GM23338 (cell line): ENCODE measurements at places on chromosomes 1 and 21.

GRCh38 chr1:29249170-29249691, 12.9 kb downstream of the PTPRU start:
- peak; percentile 97 for DNase-seq

DNA sequence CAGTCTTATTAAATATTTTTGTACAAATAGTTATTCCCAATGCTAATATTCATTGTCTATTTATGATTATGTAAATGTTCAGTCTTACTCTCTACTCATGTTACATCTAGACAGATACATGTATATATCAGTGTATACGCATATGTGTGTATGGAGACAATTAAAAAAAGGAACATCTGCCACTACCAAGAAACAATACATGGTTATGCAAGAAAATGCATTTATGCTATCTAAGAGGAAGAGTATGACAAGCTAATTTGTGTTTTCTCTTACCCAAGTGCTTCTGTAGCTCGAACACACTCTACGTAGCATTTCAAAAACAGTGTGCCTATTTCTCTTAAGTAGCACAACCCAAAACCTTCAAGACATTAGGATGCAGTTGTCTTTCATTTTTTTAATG, 6.1 kb upstream of the RLF start:
- DNase-seq, result no peak

- DNase-seq, result no peak
Measured at GRCh38 chr1:110916669-110917306, 43.8 kb downstream of the CD53 start.

GRCh38 chr1:180728472-180729106, 96.8 kb downstream of the XPR1 start:
- no peak for DNase-seq

DNA sequence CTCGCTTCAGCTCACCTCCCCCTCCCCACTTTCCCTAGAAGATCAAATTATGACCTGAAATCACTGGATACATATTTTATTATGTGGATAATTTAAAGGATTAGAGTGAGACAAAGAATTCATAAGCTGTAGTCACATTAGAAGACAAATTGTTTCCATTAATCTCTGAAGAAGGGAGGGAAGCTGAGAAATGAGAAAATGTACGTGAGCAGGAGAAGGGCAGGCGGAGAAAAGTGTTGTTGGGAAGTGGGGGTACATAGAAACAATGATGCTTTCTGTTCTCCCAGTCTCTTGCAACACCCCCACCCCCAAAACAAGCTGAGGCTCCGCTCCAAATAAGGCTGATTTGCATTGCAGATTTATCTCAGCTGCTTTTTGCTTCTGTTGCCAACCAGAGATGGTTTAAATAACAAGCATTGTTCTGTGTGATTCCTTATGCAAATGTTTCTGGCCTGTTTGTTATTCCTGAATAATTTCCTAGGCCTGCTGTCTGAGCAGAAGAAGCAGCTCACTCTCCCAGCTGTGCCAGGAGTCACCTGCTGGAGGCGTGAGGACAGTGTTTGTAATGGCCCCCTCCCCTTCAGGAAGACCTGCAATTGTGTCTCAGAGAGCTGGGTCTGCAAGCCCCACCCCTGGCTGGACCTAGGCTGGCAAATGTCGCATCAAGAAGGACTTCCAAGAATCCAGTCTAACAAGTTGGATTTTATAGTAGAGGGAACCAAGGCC, 121.8 kb upstream of the TNR start:
- peak; percentile 91 for DNase-seq

DNA sequence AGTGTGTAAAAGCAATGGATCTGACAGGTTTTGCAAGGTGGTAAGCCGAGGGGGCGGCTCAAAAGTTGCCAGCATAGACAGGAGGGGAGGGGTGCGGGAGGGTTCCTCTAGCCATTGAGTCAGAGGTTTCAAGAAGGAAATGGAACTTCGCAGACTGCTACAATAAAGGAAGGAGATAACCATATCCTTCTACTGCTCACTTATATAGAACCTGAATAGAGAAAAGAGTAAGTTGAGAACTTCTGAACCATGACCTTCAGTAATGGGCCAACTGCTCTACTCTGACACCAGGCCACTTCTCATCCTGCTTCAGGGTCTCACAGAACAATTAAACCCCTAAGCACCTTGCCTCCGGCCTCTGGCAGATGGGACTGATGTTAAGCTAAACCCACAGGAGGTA, 26.3 kb upstream of the BCAR3 start:
- no peak for DNase-seq

DNA sequence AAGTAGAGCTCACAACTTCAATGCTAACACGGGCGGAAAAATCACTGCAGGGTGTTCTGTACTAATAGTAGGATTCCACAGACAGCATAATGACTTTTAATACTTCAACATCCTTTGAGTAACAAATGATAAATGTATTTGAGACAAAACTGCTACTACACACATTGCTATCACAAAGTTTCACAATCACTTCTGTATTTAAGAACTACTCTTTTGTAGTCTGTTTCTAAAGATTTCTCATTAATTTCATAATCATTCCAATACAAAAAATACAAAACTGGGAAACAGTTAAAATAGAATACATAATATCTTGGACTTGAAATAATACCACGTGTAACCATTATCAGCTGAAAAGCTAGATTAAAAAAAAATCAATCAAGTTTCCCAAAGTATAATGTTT, 2.7 kb downstream of the HMGN1 start:
- DNase-seq, result no peak

- no peak for DNase-seq
Measured at GRCh38 chr1:44790968-44791801, 3.2 kb upstream of the BEST4 start.

GRCh38 chr21:29196670-29197191, 66.3 kb downstream of the MAP3K7CL start:
- DNase-seq, result no peak

DNA sequence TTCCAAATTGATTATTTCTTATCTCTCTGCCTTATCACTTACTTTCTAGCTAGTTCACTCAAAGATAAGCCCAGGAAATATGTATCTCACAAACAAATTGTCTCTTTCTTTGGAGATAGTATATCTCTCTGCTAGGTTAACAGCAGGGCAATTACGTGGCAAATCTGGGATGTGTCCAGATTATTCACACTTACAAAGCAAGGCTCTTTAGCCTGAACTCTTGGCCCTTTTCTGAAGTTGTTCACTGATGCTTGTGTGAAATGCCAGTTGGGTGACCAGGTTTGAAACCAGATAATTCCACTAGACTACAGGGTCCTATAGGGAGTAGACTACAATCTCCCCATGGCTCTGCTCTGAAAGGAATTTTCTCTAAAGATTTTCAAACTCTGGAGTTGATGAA, 30.8 kb upstream of the FAM78B start:
- no peak for DNase-seq

GRCh38 chr1:15323351-15323988, 76.4 kb downstream of the FHAD1 start:
- DNase-seq, result peak; percentile 83

DNA sequence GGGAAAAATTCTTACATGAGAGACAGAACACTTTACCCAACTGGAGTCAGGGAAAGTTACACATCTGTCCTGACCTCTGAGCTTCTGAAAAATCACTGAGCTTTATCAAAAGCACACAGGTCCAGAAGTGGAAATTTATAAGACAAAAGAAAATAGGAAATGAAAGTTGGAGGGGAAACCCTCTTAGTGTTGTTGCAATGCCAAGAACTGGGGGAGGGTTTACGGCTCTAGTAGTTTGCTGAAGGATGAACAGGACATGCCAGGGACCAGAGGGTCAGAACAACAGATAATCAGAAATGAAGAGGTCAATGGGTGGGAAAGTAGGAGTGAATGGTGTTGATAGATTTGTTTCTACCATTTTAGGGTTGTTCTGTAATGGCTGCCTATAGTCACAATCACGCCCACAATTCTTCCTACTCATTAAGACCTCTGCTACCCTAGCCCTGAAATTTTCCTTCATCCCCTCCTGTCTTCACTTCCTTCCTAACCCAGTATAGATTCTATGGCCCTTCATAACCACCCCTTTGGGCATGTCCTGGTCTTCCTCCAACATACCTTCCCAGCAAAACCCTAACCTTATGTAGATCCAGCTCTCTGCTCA, 30.3 kb upstream of the FMOD start:
- DNase-seq, result no peak

GRCh38 chr1:156428746-156429288, 59.8 kb downstream of the RHBG start:
- DNase-seq, result no peak

GRCh38 chr1:210722410-210723081, 393.8 kb downstream of the HHAT start:
- no peak for DNase-seq

GRCh38 chr21:16775076-16775475, 737.8 kb upstream of the CXADR start:
- DNase-seq, result peak; percentile 32

DNA sequence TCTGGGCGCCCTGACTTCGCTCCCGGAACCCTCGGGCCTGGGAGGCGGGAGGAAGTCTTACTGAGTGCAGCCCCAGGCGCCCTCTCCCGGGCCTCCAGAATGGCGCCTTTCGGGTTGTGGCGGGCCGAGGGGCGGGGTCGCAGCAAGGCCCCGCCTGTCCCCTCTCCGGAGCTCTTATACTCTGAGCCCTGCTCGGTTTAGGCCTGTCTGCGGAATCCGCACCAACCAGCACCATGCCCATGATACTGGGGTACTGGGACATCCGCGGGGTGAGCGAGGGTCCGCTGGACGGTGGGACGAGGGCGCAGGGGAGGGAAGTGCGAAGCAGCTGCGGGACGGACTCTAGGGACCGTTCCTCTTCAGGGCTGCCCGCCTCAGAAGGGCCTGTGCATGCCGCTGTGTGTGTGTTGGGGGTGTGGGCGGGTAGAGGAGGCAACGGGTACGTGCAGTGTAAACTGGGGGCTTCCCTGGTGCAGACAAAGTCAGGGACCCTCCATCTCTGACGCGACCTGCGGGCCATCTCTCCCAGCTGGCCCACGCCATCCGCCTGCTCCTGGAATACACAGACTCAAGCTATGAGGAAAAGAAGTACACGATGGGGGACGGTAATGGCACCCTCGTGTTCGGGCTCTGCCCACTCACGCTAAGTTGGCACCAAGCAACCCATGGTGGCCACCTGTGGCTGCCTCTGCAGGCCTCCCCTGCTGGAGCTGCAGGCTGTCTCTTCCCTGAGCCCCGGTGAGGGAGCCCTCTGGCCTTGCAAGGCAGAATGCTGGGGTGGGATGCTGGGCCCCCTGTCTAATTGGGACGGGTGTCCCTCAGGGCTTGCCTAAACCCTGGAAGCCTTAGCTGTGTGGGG, at the start of gene GSTM1:
Gene GSTM1, plus strand, starts transcription at position 177 of the 859 bp plus-strand sequence. Its CDS starts 57 bp downstream, at position 234.
- DNase-seq, result no peak

DNA sequence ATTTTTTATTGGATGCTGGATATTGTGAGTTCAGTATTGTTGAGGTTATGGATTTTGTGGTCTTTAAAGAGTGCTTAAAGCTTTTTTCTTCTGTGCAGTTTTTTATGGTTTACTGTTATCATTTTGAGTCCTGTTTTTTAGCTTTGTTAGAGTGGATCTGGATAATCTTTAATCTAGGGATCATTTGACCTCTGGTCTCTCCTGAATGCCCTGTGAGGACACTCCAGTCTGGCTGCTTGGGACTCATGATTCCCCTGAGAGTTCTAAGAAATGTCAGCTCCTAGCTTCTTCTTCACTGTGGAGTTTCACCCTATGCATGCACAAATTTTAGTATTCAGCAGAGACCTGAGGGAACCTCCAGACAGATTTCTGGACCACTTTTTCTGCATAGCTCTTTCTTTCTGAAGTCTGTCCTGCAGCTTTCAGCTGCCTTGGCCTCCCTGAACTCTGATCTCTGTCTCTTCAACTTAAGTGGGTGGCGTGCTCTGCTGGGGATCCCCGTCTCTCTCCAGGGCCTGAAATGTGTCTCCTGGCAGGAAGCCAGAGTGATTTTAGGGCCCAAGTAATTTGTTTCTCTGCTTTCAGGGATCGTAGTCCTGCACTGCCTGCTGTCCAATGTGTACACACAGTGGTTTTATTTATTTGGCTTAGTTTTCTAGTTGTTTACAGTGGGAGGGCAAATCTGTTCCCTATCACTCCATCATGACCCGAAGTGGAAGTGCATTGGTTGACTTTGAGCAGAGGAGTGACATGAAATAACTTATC, 14.7 kb downstream of the PEX14 start:
- DNase-seq, result no peak

DNA sequence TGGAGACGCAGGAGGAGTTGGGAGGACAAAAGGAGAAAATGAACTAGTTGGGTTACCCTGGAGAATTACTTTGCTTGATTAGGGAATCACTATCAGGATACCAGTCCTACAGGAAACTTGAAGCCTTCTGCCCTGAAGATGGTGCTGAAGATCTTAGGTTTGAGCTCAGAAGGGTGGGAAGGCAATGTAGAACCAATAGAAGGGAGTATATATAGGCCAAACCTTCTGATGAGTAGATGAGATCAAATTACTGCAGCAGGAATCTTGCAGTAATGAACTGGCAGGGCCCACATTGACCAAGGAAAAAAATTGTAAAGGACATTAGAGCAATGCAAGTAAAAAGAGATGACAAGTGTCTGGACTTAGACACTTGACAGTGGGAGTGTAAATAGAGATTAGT, 116.3 kb upstream of the CACYBP start:
- DNase-seq, result peak; percentile 47

- DNase-seq, result no peak
Measured at GRCh38 chr21:38899277-38899947, 93.7 kb downstream of the ETS2 start.

DNA sequence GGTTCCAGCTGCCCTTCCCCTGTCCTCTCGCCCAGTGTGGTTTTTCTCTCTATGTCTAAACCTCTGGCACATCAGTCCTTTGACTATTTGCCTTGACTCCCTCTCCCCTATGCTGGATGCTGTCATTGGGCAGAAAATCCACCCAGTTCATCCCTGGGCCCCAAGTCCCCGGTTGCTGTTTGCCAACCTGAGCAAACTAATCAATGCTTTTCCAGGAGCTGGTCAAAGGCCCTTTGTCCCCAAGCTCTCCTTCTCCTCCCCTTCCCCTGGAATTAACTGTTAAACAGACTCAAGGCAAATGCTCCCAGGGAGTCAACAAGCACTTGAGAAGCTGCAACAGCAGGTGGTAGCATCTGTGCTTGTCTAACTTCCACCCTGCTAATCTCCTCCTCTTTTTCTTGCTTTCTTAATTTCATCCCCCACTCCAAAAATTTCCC, 102.7 kb downstream of the LMX1A start:
- DNase-seq, result no peak

- no peak for DNase-seq
Measured at GRCh38 chr1:57089855-57090254, 124.0 kb upstream of the C8B start.

DNA sequence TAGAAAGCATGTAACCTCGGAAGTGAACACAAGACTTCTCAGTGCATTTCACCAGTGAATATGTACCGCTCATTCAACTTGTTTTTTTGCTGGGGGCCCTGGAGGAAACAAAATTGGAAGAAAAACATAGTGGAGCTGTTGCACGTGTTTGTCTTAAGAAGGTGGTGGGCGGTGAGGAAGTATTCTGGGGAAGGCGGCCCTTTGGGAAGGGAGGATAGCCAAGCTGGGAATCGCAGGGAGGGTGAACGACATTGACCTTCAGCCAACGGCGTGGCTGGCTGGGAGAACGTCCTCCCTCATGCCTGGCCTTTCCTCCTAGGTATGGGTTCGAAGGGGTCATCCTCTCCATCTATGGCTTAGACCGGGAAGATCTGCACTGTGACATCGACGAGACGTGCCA, 19.4 kb downstream of the TFF3 start:
- no peak for DNase-seq

- DNase-seq, result no peak
Measured at GRCh38 chr1:185427264-185427663, 110.2 kb upstream of the IVNS1ABP start.
